ENCODE measurements at places on chromosomes 4 and X. TPM values are rescaled to one million over a fixed set of nuclear protein-coding genes. Genes with fewer than 3 reads are reported as not detected.

DNA sequence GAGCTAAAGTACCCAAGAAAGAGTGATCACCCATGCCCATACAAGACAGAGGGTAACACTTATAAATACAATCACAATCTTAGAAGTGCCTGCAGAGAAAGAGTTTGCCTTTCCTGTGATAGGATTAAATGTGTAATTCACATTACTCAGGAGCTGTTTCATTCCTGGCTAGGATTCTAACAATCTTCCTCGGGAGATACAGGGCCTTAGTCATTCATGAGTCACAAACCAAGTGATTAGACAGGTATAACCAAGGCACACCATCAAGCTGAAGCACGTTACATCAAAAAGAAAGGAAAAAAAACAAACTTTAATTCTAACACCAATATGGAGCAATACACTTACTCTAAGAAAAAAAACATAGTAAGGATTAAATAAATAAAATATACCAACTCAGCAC is 14.9 kb downstream of the ABCG2 start:
- DNase-seq: no peak

Gene UGT2A2
- not detected for total RNA-seq

GRCh38 chrX:47226531-47227333 is 6.1 kb upstream of the USP11 start:
- DNase-seq: no peak

DNA sequence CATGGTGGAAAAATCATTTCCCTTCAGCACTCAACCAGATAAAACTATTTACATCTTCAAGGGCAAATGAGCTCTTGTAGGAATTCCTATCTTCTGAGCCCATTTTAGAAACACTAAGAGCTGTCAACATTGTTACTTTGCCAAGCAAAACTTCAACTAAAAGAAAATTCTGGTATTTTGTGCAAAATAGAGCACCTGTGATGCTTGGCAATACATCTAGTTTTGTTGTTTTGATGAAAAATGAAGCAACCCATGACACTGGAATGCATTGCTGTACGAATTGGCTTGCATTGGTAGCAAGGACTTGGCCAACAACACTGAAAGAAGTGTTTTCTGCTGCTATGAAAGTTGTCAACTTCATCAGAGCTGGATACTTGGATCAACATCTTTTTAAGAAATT is 194.4 kb downstream of the COX18 start:
- DNase-seq: no peak

Gene SPANXC
- not detected for total RNA-seq

Gene CLTRN
- total RNA-seq: 3.6 TPM

GRCh38 chr4:109275066-109275745 is 27.3 kb downstream of the COL25A1 start:
- DNase-seq: no peak

Gene MAOB
- 17.2 TPM for total RNA-seq

GRCh38 chrX:63708801-63709200 is 76.2 kb downstream of the ARHGEF9 start:
- DNase-seq: no peak

- no peak for DNase-seq
Measured at GRCh38 chr4:32042486-32043247, 1322.5 kb downstream of the PCDH7 start.

Gene NPY5R
- not detected for total RNA-seq

DNA sequence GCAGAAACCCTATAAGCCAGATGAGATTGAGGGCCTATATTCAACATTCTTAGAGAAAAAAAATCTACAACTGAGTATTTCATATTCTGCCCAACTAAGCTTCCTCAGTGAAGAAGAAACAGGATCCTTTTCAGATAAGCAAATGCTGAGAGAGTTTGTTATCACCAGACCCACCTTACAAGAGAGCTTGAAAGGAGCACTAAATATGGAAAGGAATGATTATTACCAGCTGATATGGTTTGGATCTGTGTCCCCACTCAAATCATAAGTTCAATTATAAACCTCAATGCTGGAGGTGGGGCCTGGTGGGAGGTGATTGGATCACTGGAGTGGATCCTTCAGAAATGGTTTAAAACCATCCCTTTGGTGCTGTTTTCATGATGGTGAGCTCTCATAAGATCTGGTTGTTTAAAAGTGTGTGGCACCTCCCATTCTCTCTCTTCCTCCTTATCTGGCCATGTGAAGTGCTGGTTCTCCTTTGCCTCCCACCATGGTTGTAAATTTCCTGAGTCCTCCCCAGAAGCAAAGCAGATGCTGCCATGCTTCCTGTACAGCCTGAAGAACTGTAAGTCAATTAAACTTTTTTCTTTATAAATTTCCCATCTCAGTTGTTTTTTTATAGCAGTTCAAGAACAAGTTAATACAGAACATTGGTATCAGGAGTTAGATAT is 144.2 kb downstream of the MSN start:
- DNase-seq: no peak

Gene CYBB
- total RNA-seq: 110 TPM

Gene GPC4
- total RNA-seq: 38.6 TPM

DNA sequence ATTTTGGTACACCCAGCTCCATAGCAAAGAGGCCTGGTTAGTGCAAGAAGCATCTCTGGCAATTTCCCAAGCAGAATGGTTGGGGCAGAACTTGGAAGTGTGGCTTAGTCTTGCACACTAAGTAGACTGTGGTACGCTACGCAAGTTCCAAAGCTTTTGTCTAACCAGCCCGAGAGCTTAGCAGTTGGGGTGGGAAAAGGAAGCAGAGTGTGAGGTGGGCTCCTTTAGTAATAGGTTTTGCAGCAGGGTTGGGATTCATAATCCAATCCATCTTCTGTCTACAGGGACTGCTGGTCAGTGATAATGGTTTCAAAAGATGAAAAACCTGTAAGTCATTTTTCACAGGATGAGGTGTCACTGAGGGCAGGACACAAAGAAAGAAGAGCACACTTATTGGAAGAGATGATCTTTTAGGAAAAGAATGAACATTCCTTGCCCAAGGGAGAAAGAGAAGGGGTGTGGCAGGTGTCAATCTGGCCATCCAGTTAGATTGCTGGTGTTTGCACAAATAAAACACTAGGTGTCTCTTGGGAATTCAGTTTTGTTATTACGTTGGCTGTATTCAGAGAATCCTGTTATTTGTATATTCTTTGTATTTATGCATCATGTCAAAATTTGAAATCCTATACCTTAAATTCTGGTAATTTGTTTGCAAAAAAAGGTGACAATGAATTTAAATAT is 244.3 kb downstream of the GPAT3 start:
- DNase-seq: no peak

- DNase-seq: no peak
Measured at GRCh38 chrX:13076176-13076961, 31.9 kb upstream of the FAM9C start.

Gene PITX2
- not detected for total RNA-seq

DNA sequence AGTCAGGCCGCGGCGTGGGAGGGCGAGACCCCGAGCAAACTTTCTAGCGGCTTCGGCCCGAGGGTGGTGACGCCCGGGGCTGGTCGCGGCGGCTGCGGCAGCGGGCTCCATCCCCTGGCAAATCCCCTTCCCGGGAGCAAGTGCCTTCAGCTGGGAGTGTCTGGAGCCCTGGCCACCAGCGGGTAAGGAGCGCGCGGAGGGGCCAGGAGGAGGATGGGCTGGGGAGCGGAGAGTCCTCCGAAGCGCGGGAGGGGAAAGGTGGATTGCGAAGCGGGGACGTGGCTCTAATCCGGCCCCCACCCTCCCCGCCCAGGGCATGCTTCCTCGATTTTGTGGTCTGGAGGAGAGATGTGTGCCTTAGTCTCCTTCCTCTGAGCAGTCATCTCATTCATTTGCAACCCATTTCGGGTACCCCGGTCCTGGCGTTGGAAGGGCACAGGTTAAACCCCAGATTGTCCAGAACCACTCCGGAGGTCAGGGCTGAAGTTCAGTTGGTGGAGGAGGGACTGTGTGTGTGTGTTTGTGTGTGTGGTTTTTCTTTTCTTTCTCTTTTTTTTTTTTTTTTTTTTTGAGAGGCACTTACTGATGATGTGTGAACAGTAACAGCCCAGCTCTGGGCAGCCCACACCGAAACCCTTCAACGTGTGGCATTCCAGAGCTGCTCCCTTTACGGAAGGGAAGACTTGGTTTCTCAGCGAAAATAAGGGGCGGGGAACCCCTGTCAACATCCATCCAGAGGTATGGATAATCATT is 516 bp downstream of the SGMS2 start:
- DNase-seq: peak; percentile 42

DNA sequence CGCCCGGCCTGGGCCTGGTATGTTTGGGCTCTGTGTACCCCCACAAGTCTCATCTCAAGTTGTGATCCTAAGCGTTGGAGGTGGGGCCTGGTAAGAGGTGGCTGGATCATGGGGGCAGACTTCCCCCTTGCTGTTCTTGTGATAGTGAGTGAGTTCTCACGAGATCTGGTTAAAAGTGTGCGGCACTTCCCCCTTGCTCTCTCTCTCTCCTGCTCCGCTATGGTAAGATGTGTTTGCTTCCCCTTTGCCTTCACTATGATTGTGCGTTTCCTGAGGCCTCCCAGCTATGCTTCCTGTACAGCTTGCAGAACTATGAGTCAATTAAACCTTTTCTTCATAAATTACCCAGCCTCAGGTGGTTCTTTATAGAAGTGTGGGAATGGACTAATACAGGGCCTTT is 53.0 kb downstream of the CHST7 start:
- no peak for DNase-seq

DNA sequence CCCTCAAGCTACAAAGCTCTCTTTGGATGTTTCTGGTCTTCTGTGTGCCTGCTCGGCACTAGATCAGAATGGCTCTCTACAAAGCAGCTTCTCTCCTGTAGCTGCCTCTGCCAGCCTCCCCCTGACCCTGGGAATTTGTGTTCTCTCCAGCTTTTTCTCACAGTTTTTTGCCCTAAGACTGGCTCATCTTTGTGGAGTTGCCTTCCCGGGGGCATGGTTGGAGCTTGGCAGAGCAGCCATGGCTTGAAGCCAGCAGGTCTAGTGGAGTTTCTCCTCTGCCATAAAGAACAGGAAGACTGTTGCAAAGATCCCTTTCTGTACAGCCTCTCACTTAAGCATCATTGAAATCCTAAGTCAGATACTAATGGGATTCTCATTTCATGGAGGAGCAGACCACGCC is 163.3 kb upstream of the MAMLD1 start:
- DNase-seq: no peak

- DNase-seq: peak; percentile 33
Measured at GRCh38 chr4:76963131-76963750, 13.7 kb downstream of the SEPTIN11 start.

Gene CFAP299
- 7.9 TPM for total RNA-seq

DNA sequence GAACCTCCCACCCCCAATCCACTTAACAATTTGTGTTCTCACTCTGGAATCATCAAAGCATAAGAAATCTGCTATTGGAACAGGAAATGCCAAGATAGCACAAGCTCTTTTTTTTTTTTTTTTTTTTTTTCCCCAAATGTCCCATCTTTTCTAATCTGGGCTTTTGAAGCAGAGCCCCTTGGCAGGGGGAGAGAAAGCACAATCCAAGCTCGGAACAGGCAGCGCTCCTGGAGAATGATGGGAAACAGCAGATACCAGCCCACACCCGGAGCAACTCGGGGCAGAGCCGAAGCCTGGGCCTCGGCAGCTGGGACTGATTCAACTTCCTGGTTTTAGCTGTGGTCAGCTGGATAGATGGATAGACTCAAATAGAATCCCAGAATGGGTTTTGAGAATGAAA is 235.1 kb downstream of the QDPR start:
- DNase-seq: peak; percentile 69

DNA sequence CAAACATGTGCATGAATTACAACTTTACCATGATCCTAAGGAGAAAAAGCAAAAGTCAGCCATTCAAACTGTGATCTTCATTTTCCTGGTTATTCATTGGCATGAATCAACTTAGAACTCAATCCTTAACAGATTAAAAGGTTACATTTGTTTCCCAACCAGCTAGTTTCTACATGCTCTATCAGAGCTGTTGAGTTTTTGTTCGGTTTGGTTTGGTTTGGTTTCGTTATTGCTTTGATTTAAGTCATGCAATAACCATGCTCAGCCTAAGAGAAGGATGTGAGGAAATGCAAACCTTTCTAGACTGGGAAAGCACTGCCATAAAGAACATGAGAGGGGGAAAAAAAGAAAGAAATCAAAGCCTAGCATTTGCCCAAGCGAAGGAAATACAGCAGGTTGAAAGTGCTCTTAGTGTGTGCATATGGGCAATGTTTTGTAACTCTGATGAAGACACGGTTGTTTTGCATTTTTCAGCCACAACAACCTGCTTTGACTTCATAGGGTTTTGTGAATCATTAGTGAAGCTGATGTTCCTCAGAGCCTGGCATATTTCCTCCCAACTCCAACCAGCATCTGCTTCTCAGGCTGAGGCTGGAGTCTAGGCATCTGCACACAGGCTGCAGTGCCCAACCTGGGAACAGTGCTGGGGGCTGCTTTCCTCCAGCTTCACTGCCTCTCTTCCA is 234.3 kb downstream of the ZNF674 start:
- DNase-seq: no peak

GRCh38 chr4:119000400-119000799 is 111.7 kb downstream of the SYNPO2 start:
- DNase-seq: no peak

GRCh38 chr4:61772126-61772525 is 572.0 kb downstream of the ADGRL3 start:
- no peak for DNase-seq

DNA sequence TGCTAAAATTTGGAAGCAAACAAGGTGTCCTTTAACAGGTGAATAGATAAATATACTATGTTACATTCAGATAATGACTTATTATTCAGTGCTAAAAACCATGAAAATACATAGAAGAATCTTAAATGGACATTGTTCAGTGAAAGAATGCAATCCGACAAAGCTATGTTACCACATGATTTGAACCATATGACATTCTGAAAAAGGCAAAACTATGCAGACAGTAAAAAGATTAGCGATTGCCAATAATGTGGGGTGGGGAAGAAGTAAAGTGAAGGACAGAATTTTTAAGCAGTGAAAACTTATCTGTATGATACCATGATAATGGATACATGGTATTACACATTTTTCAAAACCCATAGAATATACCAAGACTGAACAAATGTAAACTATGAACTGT is 926.9 kb downstream of the FAT4 start:
- DNase-seq: no peak

GRCh38 chr4:634599-634985 is 9.2 kb downstream of the PDE6B start:
- no peak for DNase-seq

GRCh38 chr4:174152717-174153466 is 130.6 kb downstream of the FBXO8 start:
- no peak for DNase-seq

DNA sequence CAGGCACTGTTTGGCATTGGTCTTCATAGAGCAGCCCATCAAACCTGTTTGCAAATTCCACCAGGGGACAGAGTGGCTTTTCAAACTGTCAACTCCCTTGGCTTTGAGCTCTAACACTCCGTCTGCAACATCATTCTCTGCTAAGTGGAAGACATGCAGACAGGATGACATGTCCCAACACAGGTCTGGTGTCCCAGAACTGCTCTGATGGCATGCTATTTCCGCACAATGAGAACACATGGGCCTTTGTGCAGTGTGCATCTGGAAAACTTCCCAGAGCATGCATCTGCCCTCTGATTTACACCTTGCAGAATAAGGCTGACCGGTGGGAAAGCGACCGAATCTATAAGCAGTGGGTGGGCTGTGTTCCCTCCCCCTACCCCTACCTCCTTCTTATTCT is 212.8 kb upstream of the GYPA start:
- DNase-seq: peak; percentile 15

Gene MAGEA12
- total RNA-seq: not detected

GRCh38 chrX:68705986-68706385 is 58.5 kb downstream of the STARD8 start:
- DNase-seq: no peak

All from lung (tissue), 17 donors.